ENCODE measurements at places on chromosomes 11 and 22.

DNA sequence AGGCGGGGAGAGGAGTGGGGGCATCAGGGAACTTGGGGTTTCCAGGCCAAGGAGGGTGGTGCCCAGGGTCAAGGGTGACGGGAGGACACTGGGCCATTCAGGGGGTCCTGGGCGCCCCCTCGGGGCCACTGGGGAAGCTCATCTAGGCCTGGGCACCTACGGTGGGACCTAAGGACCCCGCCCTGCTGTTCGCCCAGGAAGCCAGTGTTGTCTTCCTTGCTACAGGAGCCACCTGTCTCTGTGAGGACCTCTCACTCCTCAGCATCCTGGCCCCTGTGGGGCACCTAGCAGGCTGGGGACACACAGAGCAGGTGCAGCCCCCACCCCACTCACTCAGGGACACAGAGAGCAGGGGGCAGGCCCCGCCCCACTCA, 191.6 kb downstream of the IGLL1 start:
- DNase-seq = no peak

DNA sequence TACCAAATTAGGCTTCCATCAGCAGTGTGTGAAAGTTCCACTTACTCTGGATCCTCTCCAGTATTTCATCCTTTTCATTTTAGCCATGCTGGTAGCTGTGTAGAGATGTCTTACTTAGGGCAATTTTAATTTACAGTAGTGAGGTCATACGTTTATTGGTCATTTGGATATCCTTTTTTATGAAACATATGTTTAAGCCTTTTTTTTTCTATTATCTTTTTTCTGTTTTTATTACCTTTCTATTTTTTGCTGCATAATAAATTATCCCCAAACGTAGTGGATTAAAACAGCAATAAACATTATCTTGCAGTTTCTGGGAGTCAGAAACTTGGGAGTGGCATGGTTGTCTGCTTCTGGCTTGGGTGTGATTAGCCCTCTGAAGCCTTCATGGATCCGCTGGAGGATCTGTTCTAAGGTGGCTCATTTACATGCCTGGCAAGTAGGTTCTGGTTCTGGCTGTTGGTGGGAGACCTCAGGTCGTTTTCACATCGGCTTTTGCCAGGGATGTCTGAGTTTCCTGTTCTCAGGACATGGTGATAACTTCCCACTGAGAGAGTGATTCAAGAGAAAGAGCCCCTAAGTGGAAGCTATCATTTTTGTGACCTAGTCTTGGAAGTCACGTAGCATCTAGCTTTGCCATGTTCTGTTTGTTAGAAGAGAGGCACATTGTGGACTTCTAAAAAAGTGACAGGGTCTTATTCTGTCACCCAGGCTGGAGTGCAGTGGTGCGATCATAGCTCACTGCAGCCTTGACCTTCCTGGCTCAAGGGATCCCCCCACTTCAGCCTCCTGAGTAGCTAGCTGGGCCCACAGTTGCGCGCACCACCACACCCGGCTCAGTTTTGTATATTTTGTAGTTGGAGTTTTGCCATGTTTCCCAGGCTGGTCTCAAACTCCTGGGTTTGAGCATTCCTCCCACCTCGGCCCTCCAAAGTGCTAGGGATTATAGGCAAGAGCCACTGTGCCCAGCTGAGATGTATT, 38.6 kb downstream of the PPP6R3 start:
- no peak for DNase-seq

DNA sequence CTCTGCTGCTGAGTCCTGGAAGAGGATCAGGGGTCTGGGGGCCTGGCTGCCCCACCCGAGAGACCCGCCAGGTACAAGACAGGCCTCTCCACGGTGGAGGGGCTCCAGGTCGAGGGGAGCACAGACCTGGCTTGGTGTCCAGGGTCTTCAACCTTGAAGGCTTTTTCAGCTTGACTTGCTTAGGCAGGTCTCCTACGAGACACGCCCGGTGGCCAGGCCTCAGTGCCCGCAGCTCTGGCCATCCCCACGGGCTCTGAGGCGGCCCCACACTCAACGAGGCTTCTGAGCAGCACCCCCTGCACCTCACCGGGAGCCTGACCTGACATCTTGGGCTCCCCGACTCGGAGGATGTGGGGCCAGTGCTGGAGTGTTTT, 6.6 kb upstream of the PLXNB2 start:
- DNase-seq = no peak

DNA sequence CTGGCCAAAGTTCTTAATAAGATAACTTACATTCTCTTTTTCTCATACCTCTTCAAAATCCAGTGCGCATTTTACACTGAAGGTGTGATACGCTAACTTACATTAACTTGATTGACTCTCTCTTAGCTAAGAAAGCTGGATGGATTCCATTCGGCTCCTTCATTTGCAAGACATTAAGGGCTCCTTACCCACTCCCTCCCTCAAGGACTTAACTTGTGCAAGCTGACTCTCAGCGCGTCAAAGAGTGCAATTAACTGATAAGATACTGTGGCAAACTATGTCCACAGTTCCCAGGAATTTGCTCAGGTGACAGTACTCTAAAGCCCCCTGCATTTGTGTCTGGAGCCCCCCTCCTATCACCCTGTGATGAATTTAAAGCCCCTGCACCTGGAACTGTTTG, 6.4 kb upstream of the RFPL1 start:
- DNase-seq = no peak

- no peak for DNase-seq
Observed at GRCh38 chr11:45702511-45702910, 37.1 kb upstream of the CHST1 start.

- no peak for DNase-seq
Observed at GRCh38 chr11:112425121-112425520, 164.5 kb upstream of the PLET1 start.

DNA sequence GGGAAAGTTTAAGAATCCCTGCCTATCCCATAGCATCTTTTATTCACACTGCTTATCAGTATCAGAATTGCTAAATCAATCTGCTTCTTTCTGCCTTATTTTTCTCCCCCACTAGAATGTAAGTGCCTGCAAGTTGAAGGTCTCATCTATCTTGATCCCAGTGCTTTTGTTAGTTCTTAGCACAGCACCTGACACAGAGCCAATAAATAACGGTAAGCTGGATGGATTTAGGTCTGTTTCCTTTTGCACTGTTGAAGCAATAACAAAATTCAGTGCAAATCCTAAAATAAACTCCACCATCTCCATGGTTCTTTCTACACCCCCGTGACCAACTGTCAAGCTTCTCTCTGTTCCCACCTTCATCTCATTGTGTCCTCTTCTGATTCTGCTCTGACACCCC, 36.7 kb upstream of the CD44 start:
- no peak for DNase-seq

GRCh38 chr11:108734283-108734682, 69.4 kb downstream of the DDX10 start:
- DNase-seq = no peak

GRCh38 chr22:49763696-49764095, 64.0 kb downstream of the BRD1 start:
- DNase-seq = no peak

DNA sequence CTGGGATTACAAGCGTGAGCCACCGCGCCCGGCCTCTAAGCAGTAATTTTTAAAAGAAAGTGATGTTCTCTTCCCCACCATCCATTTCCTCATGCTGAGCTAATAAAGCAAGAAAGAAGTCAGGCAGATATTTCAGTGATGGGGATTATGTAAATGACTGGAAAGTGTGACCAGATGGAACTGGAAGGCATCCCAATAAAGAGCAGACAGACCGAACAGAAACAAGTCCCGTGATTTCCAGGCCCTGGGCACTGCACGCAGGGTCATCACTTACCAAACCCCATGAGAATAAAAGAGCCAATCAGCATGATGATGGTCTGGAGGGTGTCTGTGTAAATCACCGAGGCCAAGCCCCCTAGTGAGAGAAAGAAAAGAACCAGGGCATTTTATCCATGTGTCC, 18.2 kb downstream of the SLC5A4 start:
- DNase-seq = no peak

- DNase-seq = no peak
Observed at GRCh38 chr11:42709216-42709615, 602.6 kb upstream of the API5 start.

GRCh38 chr11:71209656-71210055, 42.7 kb downstream of the SHANK2 start:
- DNase-seq = no peak

DNA sequence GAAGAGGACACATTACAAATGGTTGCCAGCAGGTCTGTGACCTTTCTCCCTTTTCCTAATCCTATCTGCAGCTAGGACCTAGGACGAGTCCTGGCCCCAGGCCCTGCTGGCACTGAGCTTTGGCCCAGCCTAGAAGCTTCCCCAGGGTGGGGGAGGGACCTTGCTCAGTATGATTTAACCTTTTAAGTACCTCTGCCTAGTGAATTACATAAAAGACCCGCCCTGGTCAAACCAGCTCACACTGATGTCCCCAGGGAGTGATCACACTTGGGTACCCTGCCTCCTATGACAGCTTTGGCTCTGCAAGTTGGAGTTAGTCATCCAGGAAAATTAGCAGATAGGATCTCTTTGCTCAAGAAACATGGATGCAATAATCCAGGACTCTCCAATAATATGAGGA, 21.9 kb downstream of the ASCC2 start:
- DNase-seq = no peak

- no peak for DNase-seq
Observed at GRCh38 chr11:3163241-3163981, 1.7 kb downstream of the OSBPL5 start.

DNA sequence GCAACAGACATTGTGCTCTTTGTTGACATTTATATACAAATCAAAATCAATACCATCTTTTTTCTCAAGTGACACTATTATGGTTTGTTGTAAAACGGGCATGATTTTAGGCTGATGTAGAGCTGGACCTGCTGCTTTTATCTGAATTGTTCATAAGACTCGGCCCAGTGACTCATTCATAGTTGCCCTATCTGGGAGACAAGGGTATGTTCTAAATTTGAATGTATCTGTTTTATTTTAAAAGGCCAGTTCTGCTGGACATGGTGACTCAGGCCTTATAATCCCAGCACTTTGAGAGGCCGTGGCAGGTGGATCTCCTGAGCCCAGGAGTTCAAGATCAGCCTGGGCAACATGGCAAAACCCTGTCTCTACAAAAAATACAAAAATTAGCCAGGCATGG, 39.3 kb downstream of the CEP295 start:
- no peak for DNase-seq

- DNase-seq = no peak
Observed at GRCh38 chr11:109818290-109818689, 274.9 kb upstream of the ZC3H12C start.

DNA sequence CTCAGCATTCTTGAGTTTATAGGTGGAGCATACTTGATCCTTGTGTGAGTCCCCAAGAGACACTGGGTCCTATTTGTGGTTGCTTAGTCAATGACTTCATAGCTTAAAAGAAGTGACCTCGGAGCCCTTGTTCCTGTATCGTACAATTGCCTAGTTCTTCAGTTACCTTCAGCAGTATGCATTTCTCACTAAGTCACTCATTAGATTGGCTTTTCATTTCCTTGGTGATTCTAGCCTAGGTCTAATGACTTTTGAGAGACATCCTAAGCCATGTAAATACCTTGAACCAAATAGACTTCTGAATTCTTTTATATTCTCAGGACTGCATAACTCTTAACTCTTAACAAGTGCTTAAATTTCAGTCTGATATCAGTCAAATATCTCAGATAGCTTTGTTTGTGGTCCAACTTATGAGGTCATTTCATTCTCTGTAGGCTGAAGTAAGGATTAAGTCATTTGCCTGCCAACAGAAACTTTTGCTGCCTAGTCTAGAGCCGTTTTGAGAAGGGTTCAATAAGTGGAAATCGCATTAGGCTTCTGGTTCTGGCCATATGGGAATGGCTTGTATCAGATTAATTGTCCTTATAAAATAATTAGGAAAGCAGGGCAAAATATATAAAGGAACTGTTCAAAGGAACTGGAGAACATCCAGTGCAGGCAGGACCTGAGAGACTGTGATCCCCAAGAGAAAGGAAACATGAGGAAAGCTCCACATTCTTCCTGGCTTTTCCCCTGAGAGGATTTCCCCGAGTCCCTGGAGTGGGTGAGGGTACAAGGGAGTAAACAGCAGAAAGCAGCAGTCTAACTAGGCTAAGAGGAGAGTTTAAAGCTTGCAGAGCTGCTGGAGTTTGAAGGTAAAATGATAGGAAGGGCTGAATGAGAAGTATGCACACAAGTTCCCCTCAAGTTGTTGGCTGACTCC, 39.9 kb downstream of the TRAF6 start:
- no peak for DNase-seq

- no peak for DNase-seq
Observed at GRCh38 chr11:28730336-28730735, 622.1 kb downstream of the METTL15 start.

DNA sequence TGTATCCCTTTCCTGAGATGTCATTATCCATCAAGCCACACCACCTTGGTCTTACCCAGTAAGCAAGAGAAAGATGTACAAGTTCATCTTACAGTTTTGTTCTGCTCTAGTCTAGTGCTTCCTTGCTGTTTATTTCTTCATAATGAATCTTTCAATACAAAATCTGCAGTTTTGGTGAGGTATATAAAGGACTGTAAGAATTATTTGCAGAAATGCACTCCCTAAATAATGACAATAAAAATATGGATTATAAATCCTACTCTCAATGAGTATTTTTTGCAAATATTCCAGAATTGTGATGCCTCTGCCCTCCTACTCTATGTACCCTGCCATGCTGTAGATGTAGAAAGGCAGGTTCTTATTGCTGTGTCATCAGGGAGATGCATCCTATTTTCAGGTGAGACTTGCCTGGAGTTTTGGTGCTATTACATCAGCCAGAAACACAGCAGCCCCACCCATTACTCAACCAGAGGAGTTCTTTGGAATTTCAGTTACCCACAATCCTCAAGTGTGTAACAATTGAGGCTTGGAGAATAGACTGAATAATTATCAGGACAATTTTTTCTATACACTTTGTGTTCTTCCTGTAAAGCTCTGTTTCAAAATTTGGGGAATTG, at the start of gene OR10S1:
OR10S1 (minus strand) TSS at position 51 of the 617 bp plus-strand sequence. CDS start 117 bp downstream, outside the sequence.
- no peak for DNase-seq

DNA sequence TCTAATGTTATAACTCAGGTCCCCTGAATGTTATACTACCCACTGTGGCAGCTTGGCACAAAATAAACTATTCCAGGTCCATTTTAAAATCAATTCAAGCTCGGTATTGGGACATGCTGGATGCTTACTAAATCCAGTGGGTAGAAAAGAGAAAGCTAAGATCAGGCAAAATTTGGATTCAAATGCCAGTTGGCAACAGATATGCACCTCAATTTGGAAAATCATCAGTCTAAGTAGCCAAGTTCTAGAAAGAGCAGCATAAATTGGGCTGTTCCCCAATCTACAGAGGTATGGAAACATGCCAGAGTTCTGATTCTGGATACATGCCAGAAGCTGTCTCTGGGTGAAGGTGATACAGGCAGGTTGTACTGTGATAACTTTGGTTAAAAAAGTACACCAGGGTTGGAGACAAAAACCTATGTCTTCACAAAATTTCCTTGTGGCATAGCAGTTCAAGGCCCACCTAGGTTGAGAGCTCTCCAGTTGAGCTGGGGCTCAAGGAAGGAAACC, 427.8 kb downstream of the LRRC4C start:
- no peak for DNase-seq

All from effector memory CD4-positive, alpha-beta T cell (primary cell).